Stimulated activated CD8-positive, alpha-beta memory T cell treated with anti-CD3 and anti-CD28 coated beads, Interleukin-15, amount 100 ng/mL, for 1 hour (primary cell): ENCODE measurements at places on chromosomes 4 and X.
A peak's percentile ranks its signal among the peaks of the same experiment; 100 is the strongest.

DNA sequence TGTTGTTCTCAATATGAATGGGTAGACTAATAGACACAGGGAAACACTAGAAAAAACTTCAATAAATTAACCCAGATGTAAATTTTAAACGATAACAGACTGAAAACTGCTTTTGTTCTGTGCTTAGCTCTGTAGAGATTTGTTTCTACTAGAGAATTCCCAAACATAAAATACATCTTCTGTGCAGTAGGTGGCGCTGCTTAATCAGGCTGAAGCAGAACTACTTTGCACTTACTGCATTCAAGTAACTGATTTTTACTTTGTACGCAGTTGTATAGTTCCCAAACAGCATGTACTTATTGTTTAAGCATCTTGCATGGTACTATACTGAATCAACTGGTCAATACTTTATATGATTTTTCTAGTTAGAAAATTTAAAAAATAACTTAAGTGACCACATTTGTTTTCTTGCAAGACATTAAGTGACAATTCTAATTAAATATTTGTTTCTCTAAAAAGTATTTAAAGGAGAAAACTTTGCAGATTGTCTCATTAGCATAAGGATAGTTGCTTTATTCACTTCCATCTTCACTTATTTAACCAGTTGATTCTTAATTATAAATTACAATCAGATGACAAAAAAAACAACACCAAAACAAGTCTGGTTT is 490.6 kb downstream of the IL15 start:
- DNase-seq: peak; percentile 40

DNA sequence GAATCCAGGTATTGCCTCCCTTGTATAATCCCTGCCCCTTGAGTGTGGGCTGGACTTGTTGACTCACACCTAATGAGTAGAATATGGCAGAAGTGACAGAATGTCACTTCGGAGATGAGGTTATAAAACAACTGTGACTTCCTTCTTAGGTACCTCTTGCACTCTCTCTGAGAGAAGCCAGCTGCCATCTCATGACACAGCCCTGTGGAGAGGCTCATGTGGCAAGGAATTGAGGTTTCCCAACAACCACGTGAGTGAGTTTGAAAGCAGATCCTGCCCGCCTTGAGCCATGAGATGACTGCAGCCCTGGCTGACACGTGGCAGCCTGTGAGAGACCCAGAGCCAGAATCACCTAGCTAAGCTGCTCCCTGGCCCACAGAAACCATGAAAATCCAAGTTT is 13.5 kb downstream of the ASB11 start:
- no peak for DNase-seq

DNA sequence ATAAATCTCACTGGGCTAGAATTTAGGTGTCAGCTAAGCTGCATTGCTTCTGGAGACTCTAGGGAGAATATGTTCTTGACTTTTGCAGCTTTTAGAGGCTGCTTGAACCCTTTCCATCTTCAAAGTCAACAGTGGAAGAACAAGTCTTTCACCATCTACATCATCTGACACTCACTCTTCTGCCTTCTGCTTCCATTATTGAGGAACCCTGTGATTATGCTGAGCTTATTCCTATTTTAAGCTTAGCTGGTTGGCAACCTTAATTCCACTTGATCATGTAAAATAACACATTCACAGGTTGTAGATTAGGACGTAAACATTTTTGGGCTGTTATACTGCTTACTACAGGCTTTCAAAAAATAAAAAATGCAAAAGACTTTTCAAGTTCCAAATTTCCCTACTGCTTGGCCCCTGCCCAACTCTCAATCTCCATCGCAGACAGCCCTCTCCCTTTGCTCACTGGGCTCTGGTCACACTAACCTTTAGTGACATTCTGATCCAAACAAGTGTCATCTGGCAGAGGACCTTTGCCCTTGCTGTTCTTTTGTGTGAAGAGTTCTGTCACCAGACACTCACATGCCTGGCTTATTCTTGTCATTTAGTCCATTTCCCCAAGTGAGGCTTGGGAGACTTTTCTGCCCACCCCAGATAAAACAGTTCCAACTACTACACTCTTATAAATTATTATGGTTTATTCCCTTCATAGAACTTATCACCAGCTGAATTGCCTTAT is 1056.0 kb downstream of the STIM2 start:
- no peak for DNase-seq

GRCh38 chr4:54924891-54925290 is 200.5 kb downstream of the KDR start:
- no peak for DNase-seq

GRCh38 chr4:13174001-13174400 is 310.1 kb downstream of the RAB28 start:
- DNase-seq: no peak

- no peak for DNase-seq
These were observed 89.5 kb upstream of the HPGD start for GRCh38 chr4:174611792-174612191.

- DNase-seq: no peak
These were observed 140.0 kb downstream of the TBL1X start for GRCh38 chrX:9604908-9605306.

DNA sequence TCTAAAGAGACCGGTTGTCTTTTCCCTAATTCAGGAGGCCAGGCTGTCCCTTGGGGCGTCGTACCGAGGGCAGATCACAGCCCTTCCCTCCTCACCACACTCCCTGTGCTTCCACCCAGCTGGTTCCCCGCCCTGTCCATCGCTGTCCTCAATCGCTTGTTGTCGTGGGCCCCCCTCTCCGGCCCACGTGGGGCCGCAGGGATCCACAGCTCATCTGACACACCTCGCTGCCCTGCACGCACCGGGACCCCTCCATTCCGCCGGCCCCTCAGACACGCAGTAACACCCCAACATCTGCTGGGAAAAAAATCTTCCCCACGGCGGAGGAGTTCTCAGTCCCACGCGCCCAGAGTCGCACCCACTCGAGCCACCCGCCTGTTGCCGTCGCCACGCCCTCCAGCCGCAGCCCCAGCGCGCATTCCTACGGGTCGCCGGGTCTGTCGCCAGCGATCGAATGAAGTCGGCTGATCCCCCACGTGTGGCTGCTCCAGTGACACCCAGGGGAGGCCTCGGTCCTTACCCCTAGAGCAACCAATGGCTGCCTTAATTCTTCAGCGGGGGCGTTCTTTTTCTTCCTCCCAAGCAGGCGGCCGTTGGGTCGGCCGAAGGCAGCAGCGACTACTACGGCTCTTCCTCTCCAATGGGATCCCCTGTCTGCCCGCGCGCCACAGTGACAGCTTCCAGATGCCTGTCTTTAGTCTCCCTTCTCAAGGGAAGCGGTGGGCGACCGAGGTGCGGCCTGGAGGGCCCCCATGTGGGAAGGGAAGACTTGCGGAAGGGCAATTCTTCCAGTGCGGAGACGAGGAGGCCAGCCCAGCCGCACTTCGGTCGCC is 893 bp upstream of the SEPTIN11 start:
- DNase-seq: peak; percentile 35

DNA sequence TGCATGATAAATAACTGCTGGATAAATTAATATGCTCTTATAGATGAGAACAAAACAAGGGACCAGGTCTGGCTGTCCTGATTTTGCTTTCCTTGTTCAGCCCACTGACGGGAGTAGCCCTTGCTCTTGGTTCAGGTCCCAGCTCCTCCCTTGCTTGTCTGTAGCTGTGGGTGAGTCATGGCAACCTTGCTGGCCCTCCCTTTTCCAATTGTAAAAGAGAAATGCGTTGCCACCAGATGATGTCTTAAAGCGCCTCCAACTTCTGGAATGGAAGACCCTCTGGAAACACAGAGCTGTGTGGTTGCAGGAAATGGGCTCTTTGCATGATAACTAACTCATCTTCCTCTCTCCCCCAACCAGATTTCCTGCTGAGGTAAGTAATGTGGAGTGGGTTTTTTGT is 171.4 kb downstream of the AASDH start:
- no peak for DNase-seq

- DNase-seq: no peak
These were observed 682.2 kb upstream of the AMOT start for GRCh38 chrX:113522814-113523213.

- no peak for DNase-seq
These were observed 333.5 kb downstream of the BMPR1B start for GRCh38 chr4:95091272-95091671.
